ENCODE measurements at places on chromosomes 16 and 17.
A peak's percentile ranks its signal among the peaks of the same experiment; 100 is the strongest.

DNA sequence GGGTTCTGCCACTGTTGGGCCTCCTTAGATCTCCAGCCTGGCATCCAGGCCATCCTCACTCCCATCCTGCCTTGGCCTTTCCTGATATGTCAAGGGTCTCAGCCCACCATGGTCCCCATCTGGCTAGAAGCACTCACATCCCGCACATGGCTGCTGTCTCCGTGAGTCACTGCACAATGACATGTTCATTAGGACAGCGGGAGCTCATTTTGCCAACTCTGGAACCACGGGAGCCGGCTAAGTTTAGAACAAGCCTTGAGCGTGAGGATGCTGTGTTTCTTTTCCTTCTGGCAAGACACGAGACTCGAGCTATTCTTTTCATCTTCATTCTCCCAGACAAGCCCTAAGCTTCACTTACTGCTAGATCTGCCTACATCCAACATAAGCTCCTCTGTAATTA, 65.7 kb upstream of the KSR1 start:
- DNase-seq, result no peak

DNA sequence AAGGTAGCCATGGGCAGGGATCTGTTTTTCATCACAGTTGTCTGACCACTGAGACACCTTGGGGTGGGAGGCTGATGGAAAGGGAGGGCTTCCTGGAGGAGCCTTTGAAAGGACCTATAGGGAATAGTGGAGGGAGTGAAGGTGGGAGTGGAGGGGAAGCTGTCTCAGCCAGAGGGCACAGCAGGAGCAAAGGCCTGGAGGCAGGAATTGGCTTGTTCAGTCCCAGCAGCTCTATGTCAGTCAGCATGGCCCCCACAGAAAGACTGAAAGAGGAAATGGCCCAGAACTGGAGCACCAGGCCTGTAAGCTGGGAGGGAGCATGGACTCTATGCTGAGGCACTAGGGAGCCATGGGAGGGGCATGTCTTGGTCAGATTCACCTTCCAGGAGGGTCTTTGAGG, 12.8 kb upstream of the CBFB start:
- DNase-seq, result no peak

GRCh38 chr16:54493061-54493460, 206.5 kb upstream of the IRX3 start:
- DNase-seq, result no peak

- DNase-seq, result no peak
Measured at GRCh38 chr16:86869288-86870022, 291.1 kb downstream of the FOXL1 start.

- DNase-seq, result peak; percentile 89
Measured at GRCh38 chr17:29613352-29613837, 9.3 kb downstream of the CORO6 start.

GRCh38 chr16:23855010-23855409, 19.2 kb downstream of the PRKCB start:
- no peak for DNase-seq

DNA sequence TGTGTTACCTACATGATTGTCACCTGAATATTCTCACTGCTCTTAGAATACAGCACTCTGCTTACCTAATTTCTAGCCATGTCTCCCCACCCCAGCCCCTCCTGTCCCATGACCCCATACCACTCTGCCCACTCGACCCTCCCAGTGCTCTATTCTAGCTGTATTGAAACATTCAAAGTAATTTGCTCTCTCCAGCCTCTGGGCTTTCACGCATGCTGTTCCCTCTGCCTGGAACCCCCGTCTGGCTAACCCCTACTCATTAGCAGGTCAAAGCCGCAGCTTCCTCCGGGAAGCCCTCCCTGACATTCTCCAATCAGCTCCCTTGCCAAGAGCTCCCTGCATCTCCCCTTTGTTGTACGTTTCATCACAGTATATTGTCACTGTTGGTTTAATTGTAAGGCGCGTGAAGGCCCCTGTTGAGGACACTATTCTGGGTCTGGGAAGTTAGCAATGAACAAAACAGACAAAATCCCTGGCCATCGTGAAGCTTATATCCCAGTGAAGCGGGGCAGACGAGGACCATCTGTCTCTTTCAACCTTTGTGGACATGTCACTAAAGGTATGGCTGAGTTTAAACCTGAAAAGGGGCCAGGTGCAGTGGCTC, 72.3 kb upstream of the LHX1 start:
- DNase-seq, result no peak

DNA sequence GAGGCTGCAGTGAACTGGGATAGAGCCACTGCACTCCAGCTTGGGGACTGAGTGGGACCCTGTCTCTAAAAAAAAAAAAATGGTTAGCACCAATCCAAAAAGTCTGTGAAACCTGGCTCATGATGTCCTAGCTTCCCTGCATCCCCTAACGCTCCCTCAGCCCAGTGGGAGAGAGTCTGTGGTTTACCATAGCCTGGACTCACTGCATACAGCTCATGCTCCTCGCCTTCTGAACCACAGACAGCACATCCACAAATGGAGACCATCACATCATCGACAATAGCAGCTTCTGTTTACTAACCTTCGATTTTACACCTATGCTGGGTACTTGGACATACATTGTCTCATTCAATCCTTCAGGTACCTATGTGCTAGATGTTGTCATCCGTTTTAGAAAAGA, 43.6 kb downstream of the NLRC5 start:
- DNase-seq, result no peak

DNA sequence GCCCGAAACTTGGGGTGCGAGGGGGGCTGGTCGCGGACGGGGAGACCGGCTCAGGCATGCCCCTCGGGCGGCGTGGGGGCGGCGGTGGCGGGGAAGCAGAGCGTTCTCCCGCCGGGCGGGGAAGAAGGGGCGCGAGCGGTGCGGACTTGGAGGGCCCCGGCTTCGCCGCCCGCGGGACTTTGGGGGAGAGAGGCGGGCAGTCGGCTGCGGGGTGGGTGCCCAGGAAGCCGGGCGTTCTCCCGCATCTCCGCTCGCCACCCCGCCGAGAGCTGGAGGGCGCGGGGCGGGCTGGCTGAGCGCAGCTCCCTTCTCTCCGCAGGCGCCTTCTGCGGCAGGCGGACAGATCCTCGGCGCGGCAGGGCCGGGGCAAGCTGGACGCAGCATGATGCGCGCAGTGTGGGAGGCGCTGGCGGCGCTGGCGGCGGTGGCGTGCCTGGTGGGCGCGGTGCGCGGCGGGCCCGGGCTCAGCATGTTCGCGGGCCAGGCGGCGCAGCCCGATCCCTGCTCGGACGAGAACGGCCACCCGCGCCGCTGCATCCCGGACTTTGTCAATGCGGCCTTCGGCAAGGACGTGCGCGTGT, 772 bp downstream of the NTN1 start:
- no peak for DNase-seq

DNA sequence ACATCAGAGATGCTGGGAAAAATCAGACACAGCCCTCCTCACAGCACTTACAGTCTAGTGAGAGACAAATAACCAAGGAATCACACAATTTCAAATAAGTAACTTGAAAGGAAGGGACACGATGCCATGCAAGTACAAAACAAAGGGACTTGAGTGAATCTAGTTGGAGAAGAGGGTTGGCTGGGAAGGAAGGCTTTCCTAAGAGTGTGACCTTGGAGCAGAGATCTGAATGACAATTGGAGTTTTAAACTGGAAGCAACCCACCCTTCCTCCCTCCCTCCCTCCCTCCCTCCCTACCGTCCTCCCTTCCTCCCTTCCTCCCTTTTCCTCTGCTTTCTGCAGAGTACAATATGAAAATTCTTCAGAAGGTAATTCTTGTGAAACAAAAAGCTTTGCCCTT, 31.1 kb downstream of the ADAMTS18 start:
- DNase-seq, result no peak

Measured in activated T-helper 1 cell treated with Interleukin-2 at 50 U/mL for 16 hours (primary cell).